ENCODE measurements at places on chromosomes 6 and 20.

GRCh38 chr6:136085370-136086115, 164.6 kb downstream of the MTFR2 start:
- DNase-seq: no peak

- no peak for DNase-seq
These were observed 512.3 kb downstream of the TFAP2B start for GRCh38 chr6:51330971-51331370.

DNA sequence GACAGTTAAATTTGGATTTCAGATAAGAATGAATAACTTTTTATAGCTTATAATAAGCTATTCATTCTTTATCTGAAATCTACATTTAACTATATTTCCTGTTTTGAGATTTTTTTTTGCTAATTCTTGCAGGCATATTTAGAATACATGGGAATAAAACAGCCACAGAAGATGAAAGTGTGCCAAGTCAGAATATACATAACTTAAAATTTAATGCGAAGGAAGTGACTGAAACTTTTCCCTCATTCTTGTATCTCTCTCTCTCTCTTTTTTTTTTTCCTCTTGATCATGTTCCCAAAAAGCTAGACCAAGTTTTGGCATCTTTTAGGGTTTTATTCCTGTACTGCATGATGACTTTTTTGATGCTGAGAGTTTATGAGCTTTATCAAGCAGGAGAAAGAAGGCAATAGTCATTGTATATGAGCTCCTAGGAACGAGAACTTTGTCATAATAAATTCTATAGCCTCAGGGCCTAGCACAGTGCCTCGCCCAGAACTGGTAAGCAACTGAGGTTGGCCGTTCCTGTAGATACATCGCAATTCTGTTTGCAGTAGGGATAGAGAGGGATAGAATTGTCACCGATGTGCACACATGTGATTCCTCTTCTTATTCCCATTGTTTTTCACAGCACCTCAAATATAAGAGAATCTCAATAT, 205.2 kb downstream of the MYLK4 start:
- no peak for DNase-seq

DNA sequence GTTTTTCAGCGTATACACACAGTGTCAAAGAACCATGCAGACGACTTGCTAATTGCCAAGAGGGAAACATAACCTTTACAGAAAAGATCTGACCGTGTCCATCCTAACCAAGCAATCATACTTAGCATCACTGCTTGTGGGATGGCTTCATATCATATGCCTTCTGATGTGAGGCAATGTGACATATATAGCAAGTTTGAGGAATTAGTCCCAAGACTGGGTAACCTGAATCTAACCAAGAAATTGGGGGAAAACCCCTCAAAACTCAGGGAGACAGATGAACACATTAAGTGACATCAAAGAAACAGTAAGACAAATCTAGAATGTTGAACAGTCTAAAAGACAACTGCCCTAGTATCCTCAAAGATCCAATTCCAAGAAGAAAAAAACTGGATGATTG, 18.4 kb downstream of the GNL1 start:
- DNase-seq: no peak

- no peak for DNase-seq
These were observed 139.4 kb upstream of the GLP1R start for GRCh38 chr6:38909015-38909730.

- no peak for DNase-seq
These were observed 111.6 kb downstream of the EPHA7 start for GRCh38 chr6:93307505-93308409.

GRCh38 chr6:43070028-43070632, 6.0 kb upstream of the PTK7 start:
- DNase-seq: no peak

DNA sequence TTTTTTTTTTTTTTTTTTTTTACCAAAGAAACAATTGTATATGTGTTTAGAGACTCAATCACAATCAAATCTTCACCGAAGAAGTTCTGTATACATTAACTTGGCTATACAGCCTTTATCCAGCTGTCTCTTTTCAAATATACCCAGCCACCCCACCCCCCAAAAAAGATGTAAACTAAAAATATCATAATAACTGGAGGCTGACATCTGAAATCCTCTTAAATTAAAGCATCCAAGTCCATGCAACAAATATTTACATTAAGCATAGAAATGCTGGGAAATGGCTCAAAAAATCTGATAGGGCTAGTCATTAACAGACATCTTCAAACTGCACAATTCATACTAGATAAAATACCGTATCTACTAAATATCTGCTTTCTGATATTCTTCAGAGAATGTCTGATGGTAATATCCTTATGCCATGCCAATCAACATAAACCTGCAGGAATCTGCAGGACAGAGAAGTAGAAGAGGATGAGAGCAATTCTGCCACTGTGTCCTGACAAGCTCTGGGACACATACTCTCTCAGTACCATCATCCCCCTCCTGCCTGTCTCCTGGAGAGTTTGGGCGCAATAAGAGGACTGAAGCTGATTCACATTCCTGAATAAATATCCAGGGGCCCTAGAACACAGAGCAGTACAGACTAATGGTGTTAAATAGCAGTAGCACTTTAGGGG, 152.4 kb downstream of the KIF6 start:
- no peak for DNase-seq

- no peak for DNase-seq
These were observed 42.7 kb upstream of the EZR start for GRCh38 chr6:158861686-158862381.

- no peak for DNase-seq
These were observed 331.1 kb downstream of the DOK5 start for GRCh38 chr20:54806462-54806861.

- no peak for DNase-seq
These were observed 195.5 kb downstream of the SIM1 start for GRCh38 chr6:100269189-100269588.

- DNase-seq: no peak
These were observed 154.5 kb upstream of the PRND start for GRCh38 chr20:4567170-4567569.

DNA sequence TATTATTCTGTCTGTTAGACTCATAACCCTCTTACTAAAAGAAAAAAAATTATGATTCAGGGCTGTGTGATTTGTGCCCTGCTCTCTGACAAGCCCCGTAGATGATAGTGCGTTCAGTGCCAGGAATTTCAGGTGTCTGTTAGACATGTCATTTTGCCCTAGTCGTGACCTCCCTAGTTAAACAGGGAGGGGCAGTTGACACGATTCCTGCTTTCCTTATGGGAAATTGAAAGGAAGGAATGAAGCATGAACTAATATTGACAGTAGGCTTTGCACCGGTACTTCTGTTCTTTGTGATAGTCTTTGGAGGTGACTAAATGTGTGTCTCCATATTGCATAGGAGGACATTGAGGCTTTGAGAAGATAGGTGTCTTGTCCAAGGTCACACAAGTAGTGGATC, 26.3 kb downstream of the RPRD1B start:
- DNase-seq: no peak

- no peak for DNase-seq
These were observed 192.4 kb downstream of the ZMYND8 start for GRCh38 chr20:47164140-47164539.

DNA sequence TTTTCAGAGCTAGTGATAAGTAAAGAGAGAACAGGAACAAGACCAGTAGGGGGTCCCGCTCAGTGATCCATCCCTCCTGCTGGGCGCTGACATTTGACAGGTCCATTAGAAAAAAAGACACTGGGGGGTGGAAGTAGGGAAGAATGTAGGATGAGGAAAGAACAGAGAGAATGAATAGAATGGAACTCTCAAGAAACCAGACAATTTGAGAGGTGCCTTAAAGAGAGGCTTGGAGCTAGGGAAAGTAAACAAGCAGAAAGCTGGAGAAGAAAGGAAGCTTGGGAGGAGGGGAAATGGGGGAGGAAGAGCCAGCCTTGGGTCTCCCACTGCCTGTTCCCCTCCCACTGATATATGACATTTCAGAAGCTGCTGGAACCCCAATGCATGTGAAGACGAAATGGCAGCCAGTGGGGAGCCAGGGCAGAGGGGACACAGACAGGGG, 8.4 kb downstream of the GABBR1 start:
- no peak for DNase-seq

DNA sequence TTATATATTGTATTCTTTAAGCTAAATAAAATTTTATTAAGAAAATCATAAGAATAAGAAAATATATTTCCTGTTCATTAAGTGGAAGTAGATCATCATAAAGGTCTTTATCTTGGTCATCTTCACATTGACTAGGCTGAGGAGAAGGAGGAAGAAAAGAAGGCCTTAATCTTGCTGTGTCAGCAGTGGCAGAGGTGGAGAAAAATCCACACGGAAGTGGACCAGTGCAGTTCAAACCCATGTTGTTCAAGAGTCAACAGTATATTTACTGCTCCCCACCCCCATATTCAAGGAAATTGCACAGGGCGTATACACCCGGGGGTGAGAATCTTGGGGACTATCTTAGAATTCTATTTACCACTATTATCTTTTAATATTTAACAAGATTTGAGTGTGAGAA, 178.6 kb upstream of the SCGN start:
- no peak for DNase-seq

DNA sequence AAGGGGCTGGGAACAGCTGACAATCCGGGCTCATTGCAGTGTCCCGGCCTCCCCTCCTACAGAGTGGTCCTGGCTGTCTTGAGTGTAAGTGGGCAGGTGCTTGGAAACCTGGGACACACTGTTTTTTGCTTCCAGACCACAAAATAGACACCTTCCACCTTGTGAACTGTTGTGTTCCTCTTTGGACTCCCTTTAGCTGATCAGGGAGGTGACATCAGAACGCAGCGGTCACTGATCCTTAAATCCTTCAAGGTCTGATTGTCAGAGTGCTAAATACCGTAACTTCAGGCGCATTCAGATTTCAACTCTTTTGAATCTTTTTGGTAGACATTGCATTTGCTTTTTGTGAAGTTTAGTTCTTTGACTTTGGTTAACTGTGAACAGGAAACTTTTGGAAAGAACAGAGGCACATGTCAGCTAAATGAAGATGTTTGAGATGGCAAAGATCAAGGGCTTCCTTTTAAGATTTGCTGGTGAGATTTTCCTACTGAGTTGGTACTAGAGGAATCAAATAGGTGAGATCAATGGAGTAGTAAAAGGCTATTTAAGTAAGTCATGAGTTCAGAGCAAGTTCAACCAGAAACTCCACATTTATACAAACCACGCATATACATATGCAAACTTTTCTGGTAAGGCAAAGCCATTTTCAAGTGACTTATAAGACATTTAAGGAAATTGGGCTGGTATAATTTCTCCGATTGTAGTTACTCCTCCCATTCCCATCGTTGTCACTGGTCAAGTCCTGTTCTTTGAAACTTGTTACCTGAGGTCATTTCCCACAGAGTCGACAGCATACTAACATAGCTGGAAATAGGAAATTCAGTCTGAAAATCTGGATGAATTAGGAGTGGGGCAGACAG, 6.3 kb downstream of the PPP1R3G start:
- DNase-seq: no peak

- DNase-seq: no peak
These were observed 163.5 kb downstream of the PRL start for GRCh38 chr6:22133357-22133756.

DNA sequence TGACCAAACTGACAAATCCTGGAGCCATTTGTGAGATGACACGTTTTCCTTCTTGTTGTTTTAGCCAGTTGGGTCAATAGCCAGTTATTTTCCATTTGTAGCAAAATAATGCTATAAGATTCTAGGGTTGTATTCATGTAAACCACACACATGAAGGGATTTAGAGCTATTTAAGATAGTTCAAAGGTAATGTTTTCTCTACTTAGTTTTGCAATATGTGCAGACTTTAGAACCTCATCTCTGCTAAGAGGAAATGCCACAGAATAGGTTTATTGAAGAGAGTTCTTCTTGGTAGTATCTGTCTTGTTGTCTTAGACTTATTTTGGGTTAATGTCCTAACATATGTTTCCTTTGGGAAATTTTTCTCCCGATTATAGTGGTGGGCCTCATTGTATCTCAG, 213.5 kb upstream of the RIMS1 start:
- DNase-seq: no peak

DNA sequence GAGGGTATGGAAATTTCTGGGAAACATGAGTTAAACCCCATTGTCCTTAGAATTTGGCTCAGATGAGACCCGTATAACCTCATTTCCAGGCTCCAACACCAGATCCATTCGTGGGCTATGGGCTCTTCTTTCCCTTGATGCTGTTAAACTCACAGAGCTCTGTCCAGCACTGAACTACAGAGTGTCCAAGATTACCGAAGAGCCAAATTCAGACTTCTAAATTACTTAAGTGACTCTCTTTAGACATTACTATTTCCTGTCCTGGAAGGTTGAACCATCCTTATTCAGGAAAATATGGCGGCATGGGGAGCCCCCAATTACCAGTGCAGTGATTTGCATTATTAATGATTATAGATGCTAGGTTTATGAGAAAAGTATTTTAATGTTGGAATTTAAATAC, 124.9 kb upstream of the EDN1 start:
- no peak for DNase-seq

- no peak for DNase-seq
These were observed 67.8 kb downstream of the TIAM2 start for GRCh38 chr6:155062866-155063341.

- DNase-seq: no peak
These were observed 178.2 kb downstream of the LRFN2 start for GRCh38 chr6:40408786-40409542.

- DNase-seq: no peak
These were observed 5.4 kb downstream of the EYA2 start for GRCh38 chr20:46900086-46900485.

DNA sequence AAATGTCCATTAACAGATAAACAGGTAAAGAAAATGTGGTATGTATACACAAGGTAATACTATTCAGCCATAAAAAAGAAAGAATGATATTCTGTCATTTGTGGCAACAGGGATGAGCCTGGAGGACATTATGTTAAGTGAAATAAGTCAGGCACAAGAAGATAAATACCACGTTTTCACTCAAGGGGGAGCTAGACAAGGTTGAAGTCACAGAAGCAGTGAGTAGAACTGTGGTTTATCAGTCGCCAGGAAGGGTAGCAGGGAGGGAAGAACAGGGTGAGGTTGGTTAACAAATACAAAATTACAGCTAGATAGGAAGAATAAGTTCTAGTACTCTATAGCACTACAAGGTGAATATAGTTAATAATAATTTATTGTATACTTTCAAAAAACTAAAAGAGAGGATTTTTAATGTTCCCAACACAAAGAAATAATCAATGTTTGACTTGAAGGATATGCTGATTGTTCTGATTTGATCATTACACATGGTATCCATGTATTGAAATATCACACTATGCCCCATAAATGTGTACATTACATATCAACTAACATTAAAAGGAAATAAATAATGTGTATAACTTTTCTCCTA, 21.1 kb downstream of the RTN4IP1 start:
- DNase-seq: no peak

GRCh38 chr6:39791850-39792539, at the start of gene DAAM2:
DAAM2 (plus strand) TSS chr6:39792376; CDS start chr6:39856303, 63,927 bp downstream.
- DNase-seq: peak; percentile 73

- DNase-seq: no peak
These were observed 46.2 kb downstream of the CYB5R4 start for GRCh38 chr6:83905648-83906047.

DNA sequence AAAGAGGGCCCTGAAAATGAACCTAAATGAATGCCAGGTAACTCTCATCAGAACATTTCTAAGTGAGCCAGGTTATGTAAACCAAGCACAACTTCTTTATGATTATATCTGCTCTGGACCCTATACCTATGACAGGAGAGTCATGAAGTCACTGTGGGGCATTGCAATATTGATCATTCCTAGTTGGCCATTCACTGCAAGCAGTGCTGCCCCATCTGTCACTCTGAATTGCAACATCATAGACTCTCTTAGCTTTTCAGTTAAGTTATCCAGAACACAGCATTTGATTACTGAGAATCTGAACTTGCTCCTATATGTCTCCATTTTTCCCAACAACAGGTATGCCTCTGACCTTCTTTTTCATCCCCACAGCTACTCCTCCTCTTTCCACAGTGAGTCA, 3.3 kb downstream of the COL21A1 start:
- DNase-seq: no peak

- DNase-seq: no peak
These were observed 312 bp downstream of the TXNDC5 start for GRCh38 chr6:7910298-7910653.
